ENCODE measurements at places on chromosomes 6 and 20. TPM values are rescaled to one million over a fixed set of nuclear protein-coding genes. Genes with fewer than 3 reads are reported as not detected.

- DNase-seq: no peak
Measured at GRCh38 chr6:170125456-170126300, 165.2 kb downstream of the DLL1 start.

GRCh38 chr20:63697868-63698545, 1.6 kb downstream of the TNFRSF6B start:
- DNase-seq: no peak

GRCh38 chr6:1962201-1962600, 283.2 kb downstream of the GMDS start:
- DNase-seq: no peak

The TFAP2A gene
- total RNA-seq: 4.2 TPM

- DNase-seq: no peak
Measured at GRCh38 chr6:29596381-29596900, 11.5 kb downstream of the OR2H2 start.

DNA sequence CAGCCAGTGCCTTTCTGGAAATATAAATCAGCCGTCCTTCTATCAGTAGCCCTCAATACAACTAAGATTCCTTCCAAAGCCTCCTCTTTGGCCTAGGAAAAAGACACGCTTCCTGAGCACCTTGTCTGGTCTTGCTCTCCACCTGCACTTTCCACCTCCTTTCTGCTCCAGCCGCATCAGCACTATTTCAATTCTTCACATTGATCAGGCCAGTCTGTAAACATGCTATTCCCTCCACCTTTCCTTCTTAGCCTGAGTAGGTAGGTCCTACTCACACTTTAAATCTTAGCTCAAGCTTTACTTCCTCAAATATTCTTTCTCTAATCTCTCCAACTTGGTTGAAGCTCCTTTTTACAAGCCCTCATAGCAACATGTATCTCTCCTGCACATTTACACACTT, 11.4 kb downstream of the RANBP9 start:
- DNase-seq: no peak

DNA sequence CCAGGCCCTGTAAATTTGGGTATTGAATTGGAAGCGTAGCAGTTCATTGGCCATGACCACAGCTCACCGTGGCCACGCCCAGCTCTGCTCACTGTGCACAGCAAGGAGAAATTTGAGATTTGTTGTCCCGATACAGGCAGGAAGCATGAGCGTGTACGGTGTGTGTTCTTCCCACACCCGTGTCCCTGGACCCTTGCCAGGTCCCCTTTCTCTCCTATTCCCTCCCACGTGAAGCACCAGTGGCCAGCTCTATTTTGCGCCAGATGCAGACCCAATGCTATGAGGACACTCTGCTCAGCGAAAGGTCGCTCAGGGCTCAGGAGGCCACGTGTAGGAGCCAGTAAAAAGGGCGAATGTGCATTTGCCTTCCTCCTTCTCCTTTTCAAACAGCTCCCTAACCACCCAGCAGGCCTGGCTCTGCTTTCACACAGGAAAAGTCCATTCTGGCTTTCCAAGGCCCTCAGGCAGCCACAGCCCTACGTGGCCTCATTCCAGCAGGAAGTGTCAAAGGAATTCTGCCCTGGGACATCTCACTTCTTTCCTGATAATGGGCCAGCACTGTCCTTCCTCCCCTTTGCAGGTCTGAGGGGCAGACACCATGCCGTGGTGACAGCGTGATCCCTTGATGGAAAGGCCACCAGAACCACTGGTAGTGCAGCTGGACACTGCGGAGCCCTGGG, 499.2 kb upstream of the CDH4 start:
- no peak for DNase-seq

DNA sequence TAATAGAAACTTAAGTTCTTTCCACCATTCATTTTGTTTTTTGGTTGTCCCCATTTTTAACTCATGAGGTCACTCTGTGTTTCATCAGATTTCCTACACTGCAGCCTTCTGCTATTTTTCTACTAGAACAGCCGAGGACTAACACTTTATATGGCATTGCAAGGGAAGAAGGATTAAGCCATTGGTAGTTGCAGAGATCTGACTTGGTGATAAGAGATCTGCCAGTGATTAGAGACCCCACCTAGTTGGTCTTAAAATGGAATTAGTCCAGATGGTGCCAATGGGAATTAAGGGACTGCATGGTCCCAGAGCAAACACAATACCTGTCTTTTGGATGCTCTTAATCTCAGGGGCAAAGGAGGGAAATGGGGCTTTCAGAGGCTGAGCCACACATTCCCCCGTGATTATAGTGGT, 125.5 kb upstream of the TMEM170B start:
- DNase-seq: no peak

The MRPS18A gene
- total RNA-seq: 92.4 TPM

The HCK gene
- not detected for total RNA-seq

DNA sequence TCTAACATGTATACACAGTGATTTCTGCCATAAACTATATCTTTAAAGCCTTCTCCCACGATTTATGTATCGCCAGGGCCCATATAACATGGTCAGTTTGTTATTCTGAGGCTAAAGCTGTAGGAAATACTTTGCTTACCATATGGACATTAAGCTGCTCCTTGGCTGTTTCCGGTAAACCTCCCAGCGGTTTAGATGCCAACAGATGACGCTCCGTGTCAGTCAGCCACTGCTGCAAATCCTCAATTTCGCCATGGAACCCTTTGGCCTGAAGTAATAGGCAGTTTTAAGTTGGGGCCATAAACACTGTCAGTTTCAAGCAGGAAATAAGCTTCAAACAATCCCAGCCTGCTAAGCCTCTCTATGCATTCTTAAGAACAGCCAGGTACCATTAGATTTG, 145.4 kb downstream of the DST start:
- DNase-seq: no peak

The BANF2 gene
- total RNA-seq: not detected

DNA sequence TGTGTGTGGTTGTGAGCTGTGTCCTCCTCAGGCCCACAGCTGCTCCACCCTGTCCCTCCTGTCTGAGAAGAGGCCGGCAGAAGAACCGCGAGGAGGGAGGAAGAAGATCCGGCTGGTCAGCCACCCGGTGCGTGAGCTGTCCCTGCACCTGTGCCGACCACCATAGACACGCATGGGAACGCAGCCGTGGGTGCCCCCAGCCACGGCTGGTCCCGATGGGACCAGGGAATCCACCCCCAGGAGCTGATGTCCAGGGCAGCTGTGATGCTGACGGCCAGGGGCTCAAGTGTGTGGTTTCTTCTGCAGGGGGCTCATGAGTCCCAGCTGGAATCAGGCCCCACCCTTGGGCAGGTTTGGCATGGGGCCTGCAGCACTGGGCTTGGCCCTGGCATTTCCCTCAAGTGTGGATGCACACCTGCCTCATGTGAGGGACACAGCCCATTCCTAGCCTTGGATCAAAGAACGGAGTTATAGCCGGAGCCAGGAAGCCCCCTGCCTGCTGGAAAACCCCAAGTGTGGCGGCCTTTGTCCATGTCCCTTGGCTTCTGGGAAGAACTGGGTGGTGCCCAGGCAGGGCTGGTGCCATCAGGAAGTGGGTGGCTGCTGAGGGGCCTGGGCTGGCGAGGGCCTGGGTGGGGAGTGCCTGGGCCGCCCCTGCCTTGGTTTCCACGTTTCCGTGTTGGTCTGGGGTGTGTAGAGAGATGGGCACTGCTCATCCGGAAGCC, 4.6 kb upstream of the TNFRSF6B start:
- no peak for DNase-seq

The RNF182 gene
- not detected for total RNA-seq

GRCh38 chr6:136921381-136921935, 643 bp upstream of the SLC35D3 start:
- no peak for DNase-seq

DNA sequence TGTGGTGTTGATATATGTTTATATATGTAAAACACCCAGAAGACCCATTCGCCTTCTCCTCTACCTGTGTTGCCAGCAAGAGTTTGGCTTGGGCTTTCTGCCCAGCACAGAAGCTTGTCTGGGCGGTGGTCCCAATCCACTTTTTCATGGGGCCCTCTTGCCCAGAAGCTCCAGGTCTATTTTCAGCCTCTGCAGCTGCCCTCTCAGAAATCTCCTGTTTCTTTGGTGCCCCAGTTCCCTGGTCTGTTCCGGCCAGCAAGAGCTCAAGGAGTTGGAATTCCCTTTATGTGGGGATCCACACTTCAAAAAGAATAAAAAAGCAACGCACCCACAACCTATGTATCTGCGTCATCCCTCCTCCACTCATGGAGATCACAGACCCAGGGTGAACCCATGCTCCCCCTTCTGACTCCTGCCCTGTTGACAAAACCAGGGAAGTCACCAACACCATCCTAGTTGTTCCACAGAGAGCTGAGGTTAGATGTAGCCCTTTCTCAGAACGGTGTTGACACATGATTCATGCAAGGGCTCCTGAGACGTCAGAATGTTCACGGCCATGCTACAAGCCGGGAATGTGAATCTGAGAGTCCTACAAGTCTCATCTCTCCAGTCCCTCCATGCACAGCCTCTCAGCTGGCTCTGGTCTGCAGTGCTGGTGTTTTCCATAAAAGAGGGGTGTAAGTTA, 156.8 kb upstream of the RIN2 start:
- no peak for DNase-seq

DNA sequence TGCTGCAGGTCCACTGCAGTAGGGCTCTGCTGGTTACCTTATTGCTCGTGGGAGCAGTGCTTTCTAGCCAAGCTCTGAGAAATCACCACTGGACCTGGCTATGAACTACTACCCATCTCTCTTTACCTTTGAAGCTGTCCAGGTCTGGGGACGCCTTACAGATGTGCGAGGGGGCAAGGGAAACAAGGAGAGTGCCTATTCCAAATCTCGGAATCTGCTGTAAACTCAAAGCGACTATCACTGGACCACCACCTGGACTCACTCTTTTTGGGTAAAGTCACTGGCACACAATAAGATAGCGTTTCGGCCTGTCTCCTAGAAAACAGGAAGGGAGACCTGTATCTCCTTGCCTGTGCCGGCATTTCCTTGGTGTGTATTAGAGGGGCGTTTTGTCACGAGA, 5.3 kb downstream of the NRN1 start:
- no peak for DNase-seq

DNA sequence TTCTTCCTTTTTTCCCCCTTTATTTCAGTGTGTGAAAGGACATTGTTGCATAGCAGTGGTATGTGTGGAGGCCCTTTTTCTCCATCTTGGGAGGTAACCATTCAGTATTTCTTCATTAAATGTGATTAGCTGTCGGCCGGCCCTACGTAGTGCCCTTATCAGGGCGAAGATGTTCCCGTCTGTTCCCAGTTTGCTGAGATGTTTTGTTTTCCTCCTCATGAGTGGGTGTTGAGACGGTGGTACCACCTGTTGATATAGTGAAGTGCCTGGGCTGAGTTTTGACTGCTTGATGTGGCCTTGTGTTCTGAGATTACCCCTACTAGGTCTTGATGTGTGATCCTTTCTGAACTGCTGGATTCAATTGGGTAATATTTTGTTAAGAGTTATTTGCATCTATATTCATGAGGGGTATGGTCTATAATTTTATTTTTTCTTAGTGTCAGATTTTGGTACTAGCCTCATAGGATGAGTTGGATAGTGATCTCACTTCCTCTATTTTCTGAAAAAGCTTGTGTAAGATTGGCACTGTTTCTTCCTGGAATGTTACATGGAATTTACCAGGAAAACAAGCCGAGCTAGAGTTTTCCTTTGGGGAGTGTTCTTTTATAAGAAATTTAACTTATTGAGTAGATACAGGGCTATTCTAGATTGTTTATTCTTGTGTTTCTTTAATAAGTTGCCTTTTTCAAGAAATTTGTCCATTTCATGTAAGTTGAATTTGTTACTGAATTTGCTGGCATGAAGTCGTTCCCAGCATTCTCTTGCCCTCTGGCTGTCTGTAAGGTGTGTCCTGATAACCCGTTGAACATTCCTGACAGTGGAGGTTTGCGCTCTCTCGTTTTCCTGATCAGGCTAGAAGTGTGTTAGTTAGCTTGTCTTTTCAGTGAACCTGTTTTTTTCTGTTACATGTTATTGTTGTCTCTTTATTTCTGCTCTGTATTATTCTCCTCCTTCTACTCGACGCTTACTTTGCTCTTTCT, 4.3 kb downstream of the MTG2 start:
- DNase-seq: no peak

DNA sequence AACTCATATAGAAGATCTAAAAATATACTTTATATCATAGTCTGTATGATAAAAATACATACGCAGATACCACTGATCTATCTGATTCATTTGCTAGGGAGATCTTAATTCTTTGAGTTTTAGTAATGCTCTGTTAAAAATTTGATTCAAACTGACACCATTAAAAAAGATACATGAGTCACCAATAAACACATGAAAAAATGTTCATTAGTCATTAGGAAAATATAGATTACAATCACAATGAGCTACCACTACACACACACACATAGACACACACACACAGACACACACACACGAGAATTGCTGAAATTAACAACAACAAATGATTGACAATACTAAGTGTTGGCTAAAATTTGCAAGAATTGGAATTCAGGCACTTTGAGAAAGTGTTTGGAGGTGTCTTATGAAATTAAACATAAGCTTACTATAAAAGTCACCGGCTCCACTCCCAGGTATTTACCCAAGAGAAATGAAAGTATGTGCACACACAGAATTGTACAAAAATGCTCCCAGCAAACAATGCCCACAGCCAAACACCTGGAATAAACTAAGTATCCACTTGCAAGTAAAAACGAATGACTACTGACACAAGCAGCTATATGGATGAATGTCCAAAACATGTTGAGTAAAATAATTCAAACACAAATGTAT, 117.7 kb upstream of the GGTLC1 start:
- no peak for DNase-seq

The ETV7 gene
- not detected for total RNA-seq

The NRM gene
- 2.3 TPM for total RNA-seq

- DNase-seq: no peak
Measured at GRCh38 chr20:56429502-56429901, 17.4 kb downstream of the CASS4 start.

The C6orf163 gene
- total RNA-seq: not detected

GRCh38 chr6:4336778-4337442, 201.5 kb upstream of the ECI2 start:
- DNase-seq: peak; percentile 83
